ENCODE measurements at places on chromosomes 7 and 10.

GRCh38 chr10:74244097-74244685, 93.2 kb downstream of the ADK start:
- DNase-seq, result no peak

- DNase-seq, result no peak
These were observed 180.3 kb downstream of the KCNMA1 start for GRCh38 chr10:77457266-77457665.

DNA sequence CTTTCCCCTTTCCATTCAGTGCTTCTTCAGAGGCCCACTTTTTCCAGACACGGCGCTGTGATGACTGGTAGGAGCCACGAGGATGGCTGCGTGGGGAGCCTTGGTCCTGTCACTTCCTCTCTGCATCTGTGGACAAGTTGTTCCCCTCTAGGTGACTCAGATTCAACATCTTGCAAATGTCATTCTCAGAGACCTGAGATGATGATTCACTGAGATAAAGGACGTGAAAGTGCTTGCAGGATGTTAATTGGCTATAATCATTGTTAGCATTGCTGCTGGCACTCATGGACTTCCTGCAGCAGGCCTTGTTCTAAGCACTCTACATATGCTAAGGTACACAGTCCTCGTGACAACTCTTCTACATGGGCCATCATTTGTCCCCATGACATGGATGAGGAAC, 489.8 kb upstream of the ZMIZ1 start:
- no peak for DNase-seq

- DNase-seq, result no peak
These were observed 78.6 kb upstream of the DYNC1I1 start for GRCh38 chr7:95693551-95694333.

- no peak for DNase-seq
These were observed 99.2 kb downstream of the SUGCT start for GRCh38 chr7:40234046-40234445.

GRCh38 chr7:71885487-71885886, 526.7 kb downstream of the CALN1 start:
- DNase-seq, result no peak

DNA sequence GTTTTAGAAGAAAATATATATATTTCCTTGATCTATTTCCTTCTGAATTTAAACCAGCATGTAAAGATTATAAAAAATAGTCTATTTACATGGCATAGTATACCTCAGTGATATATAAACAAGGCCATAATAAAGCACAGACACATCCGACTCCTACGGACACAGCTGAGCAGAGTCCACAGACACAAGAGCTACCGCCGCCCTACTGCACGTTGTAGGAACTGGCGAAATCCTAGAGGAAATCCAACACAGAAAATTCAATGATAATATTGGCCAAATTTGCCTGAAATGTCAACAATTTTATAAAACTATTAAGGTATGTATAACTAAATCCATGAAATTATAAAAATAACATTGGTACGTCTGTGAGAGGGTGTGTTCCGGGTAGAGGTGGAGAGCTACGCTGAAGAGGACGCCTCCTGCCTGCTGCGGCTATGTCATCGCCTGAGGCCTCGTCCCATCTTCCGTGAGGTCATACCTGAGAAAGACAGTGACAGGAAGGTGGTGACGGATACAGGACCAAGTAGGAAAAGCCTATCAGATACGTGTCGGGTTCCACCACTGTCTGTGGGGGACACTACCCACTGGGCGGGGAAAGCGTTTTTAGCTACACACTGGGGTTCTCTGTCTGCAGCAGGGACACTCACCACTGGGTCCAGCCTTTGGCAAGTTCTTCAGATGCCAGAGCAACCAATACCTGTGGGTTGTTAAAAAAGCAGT, 29.3 kb upstream of the NCAPG2 start:
- DNase-seq, result no peak

GRCh38 chr10:118062798-118063238, 16.1 kb upstream of the RAB11FIP2 start:
- DNase-seq, result no peak

DNA sequence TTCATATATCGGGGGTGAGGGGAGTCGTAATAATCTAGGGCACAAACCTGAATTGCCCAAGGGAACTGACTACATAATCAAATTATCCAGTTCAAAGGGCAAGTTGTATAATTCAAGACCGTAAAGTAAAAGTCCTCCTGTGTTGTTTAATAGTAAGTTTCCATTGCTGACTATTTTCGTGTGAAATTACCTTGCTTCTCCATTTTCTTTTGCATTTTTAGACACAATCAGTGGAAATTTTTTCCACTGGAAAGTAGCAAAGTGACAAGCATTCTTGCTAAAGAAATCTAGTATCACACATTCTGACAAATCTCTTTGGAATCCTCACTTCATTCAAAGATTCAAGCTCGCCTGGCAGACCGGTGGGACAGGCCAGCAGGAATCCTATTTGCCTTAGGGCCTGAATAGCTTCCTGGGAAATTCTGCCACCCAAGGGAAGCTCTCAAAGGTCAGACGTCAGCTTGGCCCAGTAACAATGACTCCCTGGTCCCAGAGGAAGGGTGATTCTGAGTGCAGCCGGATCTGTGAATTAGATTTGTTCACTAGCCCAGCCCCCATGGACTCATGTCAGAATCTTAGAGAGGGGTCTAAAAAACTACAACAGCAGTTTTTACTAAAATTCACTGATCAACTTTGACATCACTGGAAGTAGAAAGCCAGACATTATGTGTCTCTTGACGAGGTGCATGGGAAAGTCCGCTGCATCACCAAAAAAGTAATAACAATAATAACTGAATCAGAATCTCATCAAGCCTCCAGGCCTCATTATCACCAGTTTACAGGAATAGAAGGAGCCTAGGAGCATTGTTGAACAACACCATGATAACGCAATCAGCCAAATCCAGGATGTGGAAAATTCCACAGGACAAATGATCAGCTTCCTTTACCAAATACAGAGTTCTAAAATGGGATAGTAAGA, 161.0 kb downstream of the SKIDA1 start:
- DNase-seq, result no peak

- no peak for DNase-seq
These were observed 572 bp upstream of the BHLHA15 start for GRCh38 chr7:98210513-98211220.

DNA sequence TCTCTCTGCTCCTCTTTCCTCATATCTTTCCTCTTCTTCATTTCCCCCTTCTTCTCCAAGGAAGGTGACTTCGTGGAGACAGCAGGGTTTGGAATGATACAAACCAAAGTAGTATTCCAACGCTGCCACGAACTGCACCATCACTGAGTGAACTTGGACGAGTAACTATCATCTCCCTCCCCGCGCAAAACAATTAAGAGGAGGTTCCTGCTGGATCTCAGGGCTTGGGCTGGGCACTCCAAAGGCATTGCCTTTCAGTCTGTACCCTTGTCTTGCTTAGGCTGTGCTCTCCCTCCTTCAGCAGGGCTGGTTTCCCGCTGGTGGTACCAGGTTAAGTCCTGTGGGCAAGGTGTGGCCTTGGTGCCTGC, 790 bp upstream of the PITX3 start:
- no peak for DNase-seq

GRCh38 chr10:18340496-18341051, 200.3 kb downstream of the CACNB2 start:
- DNase-seq, result no peak
